ENCODE measurements at places on chromosomes 12 and 14.

DNA sequence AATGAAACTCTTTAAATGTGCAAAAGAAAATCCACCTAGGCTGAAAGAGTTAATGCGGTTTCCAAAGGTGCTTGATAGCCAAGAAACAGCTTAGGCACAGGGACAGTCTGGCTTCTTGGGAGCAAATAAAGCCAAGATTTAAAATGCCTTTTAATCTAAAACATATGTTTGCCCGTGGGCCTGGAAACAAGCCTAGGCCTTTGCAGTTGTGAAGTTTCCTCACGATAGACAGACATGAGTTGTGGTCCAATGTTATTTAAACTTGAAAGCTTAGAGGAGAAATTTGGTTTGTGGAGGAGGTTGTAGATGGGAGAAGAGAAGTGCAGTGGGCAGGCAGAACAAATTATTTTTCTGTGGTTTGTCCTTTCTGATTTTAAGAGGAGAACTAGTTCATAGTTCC, 29.8 kb downstream of the PROX2 start:
- DNase-seq, result no peak

GRCh38 chr12:6784761-6785160, 4.6 kb upstream of the CD4 start:
- no peak for DNase-seq

GRCh38 chr12:125451408-125451807, 386.2 kb downstream of the AACS start:
- DNase-seq, result no peak

GRCh38 chr14:37453985-37454384, 141.1 kb downstream of the FOXA1 start:
- DNase-seq, result no peak
